ENCODE measurements at places on chromosomes 2 and 18.

DNA sequence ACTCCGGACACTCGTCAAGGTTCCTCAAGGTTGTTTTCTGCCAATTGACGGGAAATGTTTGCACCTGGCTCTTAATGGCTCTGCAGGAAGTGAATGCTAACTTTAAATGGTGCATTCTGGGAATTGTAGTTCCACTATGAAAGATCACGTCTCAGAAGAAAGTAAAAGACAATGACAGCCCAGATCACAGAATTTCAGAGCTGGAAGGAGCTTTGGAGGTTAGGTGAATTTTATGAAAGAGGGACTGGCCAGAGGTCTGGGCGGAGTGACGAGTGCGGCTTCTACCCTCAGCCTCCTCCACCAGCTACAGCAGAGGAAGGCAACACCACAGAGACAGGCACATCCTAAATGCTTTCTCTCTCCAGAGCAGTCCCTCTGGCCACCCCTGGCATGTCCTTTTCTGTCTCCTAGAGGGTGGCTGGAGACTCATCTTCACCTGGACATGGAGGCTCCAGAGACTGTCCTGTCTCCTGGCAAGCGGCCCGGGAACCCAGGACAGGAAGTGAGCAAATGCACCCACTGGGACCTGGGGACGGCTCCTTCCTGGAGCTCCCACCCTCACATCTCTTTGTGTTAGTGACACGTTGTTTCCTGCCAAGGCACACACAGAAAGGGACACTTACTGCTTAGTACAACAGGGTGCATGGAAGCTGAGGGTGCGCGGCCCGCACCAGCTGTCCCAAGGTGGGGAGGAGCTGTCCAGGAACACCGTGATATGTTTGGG is 19.4 kb downstream of the THAP4 start:
- no peak for DNase-seq

DNA sequence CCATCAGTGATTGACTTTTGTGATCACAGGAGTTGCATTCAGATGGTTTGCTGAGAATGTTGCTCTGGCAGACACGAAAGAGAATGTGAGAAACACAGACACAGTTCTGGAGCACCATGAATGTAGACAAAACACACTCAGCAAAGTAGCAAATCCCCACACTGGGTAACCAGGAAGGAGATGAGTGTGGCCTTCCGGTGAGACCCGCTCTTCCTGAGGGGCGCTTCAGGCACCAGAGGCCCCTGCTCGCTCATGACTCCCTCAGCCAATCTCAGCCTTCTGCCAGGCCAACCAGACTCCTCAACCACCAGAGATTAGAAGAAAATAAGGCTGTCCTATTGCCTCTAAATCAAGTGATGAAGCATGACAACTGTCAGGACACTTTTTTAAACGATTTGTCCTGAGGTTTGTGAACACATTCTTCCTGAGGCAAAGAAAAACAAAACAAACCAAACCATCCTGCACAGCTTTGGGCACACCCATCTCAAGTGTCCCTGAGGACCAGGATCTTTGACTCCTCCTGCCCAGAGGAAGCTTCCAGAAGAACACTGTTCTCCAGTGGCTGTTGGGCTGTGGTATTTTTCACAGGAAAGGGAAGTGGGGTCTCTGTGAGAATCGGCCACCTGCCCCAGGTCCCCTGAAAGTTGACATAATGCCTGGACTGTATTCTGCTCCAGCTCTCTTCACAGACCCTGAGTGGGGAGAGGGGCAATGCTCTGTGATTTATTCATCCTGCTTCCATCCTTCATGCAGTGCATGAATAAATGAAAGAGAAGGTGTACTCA is 152.8 kb downstream of the BCL11A start:
- no peak for DNase-seq

- no peak for DNase-seq
These were observed 117.9 kb upstream of the POU3F3 start for GRCh38 chr2:104736026-104736425.

DNA sequence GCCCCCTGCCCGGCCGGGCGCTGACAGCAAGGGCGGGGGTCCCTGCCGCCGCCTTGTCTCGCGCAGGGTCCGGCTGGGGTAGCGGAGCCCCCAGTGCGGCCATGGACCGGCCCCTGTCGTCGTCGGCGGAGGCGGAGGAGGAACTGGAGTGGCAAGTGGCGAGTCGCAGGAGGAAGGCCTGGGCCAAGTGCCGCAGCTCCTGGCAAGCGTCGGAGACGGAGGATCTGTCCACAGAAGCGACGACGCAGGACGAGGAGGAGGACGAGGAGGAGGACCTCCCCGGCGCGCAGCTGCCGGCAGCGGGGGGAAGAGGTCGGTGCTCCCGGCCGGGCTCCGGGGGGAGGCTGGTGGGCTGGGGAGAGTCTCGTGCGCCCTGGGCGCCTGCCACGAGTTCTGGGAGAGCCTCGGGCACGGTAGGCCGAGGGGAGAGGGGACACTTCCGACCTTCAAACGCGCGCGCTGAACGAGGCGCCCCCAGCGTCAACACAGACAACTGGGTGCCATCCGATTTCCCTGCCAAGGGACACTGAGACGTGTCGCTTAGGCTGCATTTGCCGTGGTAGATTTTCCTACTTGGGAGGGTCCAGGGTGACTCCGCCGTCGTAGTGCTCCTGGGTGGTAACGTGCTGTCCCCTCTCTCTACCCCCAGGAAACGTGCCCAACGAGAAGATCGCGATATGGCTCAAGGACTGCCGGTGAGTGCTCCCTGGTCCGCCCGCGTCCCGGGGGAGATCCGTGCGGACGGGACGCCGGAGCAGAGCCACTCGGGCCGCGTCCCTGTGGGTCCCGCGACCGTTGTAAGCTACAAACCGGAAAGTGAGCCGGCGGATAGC is 652 bp downstream of the ITPRID2 start:
- DNase-seq, result peak; percentile 63

- no peak for DNase-seq
These were observed 70.2 kb downstream of the HRH4 start for GRCh38 chr18:24530630-24531111.

DNA sequence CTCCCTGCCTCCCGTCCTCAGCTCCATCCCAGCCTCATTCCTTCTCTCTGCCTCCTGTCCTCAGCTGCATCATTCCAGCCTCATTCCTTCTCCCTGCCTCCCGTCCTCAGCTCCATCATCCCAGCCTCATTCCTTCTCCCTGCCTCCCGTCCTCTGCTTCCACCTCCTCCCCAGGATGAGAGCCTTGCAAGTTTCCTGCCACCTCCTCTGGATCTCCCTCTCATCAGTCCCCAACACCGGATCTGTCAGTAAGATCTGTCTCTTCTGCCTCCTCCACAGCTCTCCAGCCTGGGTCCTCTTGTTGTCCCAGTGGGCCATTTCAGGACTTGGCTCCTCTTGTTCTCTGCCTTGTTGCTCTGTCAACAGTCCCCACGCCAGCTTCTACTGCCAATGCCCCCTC is 130.9 kb downstream of the NDUFA10 start:
- no peak for DNase-seq

GRCh38 chr2:29509397-29509796 is 394.2 kb downstream of the CLIP4 start:
- DNase-seq, result peak; percentile 19

- no peak for DNase-seq
These were observed 112.9 kb upstream of the ZEB2 start for GRCh38 chr2:144632809-144633208.

DNA sequence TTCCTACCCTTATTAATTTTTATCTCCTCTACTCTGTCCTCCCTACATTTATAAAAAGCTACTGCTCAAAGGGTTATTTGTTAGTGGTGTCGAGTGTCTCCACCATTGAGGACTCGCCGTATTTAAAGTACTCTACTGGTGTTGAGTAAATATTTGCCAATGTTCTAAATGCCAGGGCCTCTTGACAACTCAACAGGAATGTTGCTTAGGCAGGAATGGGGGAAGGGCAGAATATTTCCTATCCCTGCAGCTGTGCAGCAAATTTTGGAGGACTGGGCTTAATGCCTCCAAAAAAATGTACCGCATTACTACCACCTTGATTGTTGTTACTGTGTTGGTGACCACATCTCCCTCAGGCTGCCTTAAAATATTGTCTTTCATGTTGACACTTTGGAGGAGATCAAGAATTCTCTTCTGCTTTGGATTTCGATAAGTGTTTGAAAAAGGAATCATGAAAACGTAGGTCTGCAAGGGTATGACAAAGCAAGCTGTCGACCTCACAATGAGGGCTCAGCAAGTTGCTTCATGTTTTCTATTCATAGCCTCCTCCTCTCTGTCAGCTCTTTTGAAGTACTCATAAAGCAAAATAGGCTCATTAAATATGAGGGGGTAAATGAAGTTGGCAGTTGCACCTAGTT is 84.3 kb downstream of the EFEMP1 start:
- DNase-seq, result no peak

- no peak for DNase-seq
These were observed 76.7 kb downstream of the LRP2 start for GRCh38 chr2:169285531-169286235.

DNA sequence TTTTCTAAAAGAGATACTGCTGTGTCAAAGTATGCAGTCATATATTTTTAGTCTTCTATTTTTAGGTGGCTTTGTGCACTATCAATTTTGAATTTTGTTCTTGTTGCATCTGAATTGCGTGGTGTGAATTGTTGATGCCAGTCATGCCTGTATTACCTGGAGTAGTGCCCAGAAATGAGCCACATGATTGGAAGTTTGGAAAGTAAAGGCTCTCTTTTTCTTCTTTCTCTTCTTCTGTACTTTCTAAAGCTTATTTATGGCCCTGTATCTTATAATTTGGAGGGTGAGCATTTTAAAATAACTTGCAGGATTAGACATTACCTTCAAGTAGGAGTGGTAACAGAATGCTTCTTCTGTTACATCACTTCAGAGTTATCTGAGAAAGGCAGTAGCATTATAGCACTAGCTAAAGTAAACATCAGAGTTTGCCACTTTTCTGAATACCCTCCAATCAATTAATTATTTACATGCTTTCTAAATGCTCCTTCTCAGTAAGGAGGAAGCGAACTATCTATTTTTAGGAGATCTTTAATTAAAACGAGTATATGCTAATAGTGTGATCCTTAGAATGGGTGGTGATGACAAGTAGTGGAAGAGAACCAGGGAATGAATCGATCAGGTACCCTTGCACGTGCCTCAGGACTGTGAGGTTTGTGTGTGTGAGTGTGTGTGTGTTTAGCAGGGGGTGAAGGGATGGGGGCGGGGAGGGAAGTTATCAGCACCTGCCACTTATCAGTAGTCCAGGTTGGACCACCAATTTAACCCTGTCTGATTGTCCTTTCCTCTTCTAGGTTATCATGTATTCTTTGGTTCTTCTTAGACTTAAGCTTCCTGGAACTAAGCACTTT is 112.5 kb downstream of the MAP3K20 start:
- DNase-seq, result no peak

DNA sequence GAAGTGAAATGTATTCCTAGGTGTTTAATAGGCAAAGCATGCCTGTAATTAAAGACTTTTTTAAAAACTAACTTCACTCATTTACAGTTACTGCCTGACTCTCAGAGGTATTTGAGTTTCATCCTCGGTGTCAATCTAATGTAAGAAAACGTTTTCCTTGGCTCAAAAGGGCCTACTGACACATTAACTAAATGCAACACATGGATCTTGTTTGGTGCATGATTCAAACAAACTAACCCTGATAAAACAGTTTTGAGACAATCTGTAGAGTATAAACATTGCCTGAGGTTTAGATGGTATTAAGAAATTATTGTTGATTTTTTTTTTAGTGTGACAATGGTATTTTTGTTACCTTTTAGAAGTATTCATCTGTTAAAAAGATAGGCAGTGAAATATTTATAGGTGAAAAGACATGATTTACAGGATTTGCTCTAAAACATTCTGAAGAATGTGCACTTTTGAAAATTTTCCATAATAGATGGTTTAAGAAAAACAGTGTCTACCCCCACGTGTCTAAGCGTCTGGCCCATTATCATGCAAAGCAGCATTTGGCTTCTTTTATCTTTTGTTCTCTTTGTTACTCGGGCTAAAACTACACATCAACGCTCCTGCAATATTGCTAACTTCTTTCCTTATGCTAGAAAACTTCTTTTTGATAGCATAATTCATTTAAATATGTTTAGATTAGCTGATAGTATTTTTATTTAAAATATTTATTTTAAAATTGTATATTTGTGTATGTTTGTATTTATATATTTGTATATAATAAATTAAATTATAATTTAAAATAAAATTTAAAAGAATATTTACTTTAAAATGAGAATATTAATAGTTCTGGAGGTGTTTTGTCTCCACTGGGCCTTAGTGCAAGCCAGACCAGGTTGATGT is 160.2 kb upstream of the NDUFV2 start:
- DNase-seq, result no peak

DNA sequence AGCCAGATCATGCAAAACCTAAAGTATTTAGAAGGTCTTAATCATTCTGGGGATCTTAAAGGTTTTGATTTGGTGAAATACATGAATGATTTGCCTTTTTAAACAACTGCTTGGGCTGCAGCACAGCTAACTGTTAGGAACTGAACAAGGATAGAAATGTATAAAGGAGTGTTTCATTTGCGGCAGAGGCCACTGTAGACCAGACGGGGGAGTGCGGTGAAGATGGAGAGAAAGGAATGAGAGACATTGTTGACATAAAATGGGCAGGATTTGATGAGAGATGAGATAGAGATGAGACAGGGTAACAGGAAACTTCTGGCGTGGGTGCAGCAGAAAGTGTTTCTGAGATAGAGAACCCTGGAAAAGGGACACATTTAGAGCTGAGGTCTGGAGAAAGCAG is 308.1 kb downstream of the TMX3 start:
- no peak for DNase-seq

- DNase-seq, result no peak
These were observed 116.0 kb downstream of the EN1 start for GRCh38 chr2:118731413-118731812.

- no peak for DNase-seq
These were observed 13.4 kb downstream of the STAMBP start for GRCh38 chr2:73841912-73842738.

- DNase-seq, result no peak
These were observed 60.7 kb downstream of the OSR1 start for GRCh38 chr2:19297716-19298115.

GRCh38 chr2:241871538-241872312 is 2.2 kb downstream of the RTP5 start:
- no peak for DNase-seq
